ENCODE measurements at places on chromosomes 5 and 9.

- DNase-seq = no peak
These were observed 25.8 kb downstream of the ST8SIA4 start for GRCh38 chr5:100877274-100877673.

- DNase-seq = peak; percentile 98
These were observed at the start of gene BBLN for GRCh38 chr9:128159784-128160602. Gene BBLN, plus strand, starts transcription at chr9:128160265. Its CDS starts 143 bp downstream, at chr9:128160408.

DNA sequence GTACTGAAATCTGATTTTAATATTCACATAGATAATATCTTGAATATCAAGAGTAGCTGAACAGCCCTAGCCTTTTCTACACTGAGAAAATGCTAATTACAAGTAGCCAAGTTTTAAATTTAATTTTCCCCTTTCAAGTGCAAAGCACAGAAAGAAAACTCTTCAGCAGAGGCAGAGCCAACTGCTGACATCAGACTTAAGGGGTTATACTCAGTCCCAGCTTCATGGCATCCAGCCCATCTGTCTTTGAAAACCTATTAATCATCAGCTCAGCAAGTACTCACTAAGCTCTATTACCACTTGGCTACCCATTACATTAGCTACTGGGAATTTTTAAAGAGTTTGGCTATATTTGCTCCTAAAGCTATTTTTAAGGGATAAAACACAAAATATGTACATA lies 220.5 kb downstream of the SLC12A2 start:
- DNase-seq = no peak

GRCh38 chr5:142109331-142110045 lies 909 bp downstream of the NDFIP1 start:
- DNase-seq = no peak

GRCh38 chr9:130446101-130446861 lies 1.5 kb downstream of the ASS1 start:
- no peak for DNase-seq

DNA sequence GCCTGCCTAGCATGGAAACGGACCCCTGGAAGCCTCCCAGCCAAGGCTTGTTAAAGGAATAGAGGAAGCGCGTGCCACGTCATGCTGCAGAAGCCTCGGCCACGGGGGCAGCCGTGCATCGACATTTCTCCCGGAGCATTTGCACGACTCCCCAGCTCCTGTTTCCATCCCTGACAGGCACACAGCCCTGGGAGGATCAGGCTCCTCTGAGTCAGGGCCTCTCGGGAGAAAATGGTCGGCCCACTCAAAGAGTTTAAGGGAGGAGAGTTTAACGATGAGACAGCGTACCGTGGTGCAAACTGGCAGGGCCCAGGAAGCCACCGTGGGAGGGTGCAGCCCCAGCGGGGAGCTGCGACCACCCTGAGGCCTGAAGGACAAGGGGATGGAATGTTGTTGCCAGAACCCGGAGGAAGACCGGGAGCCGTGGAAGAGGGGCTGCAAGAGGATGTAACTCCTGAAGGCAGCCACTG lies 213.6 kb downstream of the PAX5 start:
- no peak for DNase-seq

DNA sequence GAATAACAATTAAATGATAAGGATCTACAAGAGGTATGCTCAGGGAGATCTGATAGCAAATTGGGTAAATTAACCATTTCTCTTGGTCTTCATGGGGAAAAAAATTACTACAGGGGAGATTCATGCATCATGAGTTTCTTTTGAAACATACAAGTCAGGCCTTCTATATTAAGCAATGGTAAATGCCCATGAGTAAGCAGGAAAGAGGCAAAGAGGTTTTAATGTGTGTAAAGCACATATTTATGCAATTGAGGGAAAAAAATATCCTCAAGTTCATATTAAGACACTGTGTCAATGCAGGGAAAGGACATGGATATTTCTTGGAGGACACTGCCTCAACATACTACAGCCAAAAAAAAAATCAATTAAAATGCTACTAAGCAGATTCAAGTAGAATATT lies 73.4 kb upstream of the NR4A3 start:
- no peak for DNase-seq

DNA sequence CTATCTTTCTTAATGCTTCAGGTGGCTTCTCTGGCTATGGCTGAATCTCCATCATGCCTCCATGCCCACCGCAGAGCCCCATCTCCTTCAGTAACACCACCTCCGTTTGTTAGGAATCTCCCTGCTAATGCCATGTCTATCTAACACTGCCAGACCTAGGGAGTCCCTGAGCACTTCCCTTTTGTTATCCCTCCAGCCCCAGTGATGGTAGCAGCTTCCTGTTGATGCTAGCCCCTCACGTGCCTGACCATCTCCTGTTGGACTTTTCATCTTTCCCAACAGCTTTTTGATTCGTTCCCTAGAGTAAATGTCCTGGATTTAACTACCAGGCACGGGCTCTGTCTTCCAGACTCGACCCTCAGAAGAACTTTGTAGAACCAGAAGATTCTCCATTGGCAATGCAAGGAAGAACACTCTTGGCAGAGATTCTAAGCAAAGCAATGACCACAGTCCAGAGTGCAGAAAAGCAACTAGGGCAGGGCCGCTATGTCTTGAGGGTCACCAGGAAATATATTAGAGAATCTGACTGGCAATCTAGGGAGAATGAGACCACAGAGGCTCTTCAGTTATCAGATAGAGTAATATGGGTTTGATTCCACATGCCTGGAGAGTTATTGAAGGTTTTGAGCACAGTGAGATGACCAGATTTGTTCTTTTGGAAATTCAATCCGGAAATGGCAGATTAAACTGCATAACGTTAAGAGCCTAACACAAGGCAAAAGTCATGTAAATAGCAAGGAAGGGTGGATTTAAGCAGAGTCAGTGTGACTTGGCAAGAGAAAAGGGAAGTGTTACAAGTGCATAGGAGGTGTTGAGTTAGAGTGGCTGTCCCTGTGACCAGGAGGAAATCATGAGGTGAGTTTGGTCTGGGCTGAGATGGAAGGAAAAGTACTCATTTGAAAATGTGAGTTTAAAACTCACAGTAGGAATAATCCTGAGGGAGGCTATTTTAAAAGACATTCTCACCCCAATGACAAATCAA lies 555.2 kb downstream of the ACTL7B start:
- DNase-seq = no peak

DNA sequence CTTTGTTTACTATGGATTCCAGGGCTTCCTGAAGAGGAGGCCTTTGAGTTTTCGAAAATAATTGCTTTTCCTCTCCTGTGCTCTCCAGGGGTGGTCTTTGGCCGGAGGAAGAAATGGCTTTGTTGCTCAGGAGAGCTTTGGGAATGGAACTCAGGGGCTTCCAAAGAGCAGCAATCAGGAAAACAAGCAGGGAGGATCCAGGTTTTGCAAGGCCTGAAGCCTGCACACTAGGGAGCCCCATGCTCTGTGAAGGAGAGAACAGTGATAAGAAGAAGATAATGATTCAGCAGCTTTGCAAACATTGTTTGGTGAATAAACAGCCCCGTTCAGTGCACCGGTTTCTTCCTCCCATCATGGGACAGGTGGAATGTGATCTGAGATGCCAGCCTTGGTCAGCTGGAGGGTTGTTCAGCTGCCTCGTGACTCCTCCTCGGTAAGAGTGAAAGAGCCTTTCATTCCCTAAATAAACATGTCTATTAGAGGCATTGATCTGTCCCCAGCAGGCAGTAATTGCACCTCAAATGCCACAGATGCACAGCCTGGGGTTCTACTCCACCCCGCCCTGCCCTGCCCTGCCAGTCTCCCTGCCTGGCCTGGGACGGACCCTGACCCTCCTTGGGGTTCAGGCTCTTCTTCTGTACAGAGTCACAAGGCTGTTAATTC lies 11.5 kb upstream of the ALDH1B1 start:
- no peak for DNase-seq

DNA sequence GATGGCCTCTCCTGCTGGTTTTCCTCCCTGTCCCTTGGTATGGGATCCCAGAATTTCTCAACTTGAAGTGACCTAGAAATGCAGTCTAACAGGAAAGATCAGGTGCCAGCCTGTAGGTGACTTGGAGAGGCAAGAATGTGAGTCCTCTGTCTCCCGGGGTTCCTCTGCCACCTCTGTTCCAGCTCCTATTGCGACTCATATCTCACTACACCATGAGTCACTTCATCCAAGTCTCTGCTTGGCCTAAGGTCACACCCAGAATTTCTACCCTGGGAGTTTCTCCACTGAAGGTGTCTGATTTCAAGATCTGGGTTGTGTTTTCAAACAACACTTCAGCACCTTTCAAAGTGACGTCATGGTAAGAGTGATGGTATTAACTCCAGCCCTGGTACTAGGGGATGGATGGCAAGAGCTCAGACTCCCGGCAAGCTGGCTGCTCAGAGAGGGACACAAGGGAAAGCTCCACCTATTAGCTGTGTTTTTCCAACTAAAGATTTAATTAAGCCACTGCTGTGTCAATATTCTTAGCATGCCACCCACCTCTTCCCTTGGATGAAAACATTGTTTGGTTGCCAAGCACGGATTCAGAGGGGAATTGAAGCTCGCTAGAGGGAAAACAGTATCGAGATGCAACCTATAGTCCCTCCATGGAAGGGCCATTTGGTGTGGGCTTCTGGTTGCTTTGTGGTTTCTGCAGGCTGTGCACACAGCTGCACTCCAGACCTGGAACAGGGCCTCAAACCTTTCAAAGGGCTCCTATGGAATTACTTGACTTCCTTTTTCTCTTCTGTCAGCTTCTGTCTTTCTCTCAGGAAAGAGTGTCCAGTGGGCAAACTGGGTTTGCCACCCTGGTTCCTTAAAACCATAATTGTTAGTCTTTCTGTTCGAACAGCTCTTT lies 205.7 kb downstream of the GAS1 start:
- no peak for DNase-seq

DNA sequence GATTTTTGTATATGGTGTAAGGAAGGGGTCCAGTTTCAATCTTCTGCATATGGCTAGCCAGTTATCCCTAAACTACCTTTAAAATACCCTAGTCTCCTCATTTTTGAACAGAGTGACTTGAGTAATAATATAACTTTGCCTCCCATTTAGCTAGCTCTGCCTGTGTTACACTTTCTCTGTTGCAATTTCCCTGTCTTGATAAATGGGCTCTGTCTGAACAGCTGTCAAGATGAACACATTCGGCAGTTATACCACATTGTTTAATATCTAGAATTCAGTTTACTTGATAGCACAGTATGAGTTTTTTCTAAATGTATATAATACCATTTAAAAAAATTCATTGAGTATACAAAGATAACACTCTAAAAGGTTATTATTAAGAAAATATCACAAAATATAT lies 562.9 kb upstream of the FTMT start:
- no peak for DNase-seq

DNA sequence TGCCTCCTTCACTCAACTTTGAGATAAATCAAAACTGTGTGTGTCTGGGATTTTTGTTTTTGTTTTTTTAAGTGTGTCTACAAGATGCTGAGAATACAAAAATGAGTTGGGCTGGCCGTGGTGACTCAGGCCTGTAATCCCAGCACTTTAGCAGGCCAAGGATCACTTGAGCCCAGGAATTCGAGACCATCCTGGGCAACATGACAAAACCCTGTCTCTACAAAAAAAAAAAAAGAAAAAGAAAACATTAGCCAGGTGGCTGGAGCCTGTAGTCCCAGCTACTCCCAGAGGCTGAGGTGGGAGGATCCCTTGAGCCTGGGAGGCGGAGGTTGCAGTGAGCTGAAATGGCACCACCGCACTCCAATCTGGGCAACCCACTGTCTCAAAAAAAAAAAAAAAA lies 21.0 kb downstream of the HNRNPK start:
- DNase-seq = peak; percentile 37

- DNase-seq = no peak
These were observed 92.0 kb downstream of the C9orf152 start for GRCh38 chr9:110115826-110116542.

DNA sequence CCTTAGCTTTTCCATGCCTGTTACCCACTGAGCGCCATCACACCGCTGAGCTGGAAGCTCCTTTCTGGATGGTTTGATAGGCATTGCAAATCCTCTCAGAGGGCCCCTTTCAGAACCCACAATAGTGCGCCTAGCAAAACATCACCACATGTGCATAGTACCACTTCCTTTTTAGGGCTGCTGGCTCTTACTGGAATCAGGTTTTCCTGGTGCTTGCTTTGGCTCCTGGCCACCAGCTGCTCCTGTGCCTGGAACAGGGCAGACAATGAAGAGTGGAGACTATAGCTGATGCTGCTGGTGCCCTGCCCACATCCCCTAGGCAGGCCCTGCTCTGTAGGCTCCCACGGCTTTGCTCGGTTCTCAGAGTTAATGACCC lies 163.6 kb upstream of the SEMA6A start:
- no peak for DNase-seq
